Psoas muscle (tissue), 8 donors: ENCODE measurements at places on chromosomes 6 and 20. TPM values are rescaled to one million over a fixed set of nuclear protein-coding genes. Genes with fewer than 3 reads are reported as not detected.

CLPSL2 gene
- not detected for total RNA-seq

CYP24A1 gene
- not detected for total RNA-seq

DNA sequence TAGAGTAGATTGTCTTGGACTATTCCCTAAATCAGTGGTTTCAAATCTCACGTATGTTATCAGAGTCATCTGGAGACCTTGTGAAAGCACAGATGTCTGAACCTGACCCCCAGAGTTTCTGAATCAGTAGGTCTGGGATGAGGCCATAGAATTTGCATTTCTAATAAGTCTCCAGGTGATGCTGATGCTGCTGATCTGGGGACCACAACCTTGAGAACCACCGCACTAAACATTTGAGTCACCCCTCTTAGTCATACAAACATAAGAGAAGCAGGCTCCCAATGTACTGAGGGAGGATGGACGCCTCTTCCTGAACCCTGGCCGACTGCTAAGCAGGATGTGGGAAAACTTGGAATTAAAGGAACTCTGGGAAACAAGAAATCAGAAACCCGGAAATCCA is 187.8 kb upstream of the PRDM1 start:
- no peak for DNase-seq

DNA sequence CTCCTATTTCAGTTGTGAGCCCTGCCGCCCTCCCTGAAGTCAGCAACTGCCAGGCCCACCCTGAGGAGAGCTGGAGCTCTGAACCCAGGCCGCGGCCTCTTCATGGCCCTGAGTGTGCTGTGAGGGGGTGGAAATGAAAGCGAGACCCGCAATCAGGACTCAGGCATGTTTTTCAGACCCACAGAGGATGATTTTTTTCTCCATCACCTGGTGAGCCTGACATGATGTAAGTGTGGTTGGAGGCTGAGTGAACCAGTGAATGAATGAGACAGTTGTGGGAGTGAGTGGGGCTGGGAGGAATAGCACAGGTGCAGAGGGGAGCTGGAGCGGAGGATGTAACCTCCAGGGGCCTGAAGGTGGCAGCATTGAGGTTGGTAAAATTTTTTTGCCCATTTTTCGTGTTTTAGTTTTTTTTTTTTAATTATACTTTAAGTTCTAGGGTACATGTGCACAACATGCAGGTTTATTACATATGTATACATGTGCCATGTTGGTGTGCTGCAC is 18.3 kb downstream of the RAET1L start:
- no peak for DNase-seq

GRCh38 chr6:164345327-164345726 is 930.8 kb downstream of the QKI start:
- no peak for DNase-seq

- no peak for DNase-seq
Measured at GRCh38 chr6:161038229-161039031, 46.9 kb downstream of the MAP3K4 start.

UNC5CL gene
- 0.37 TPM for total RNA-seq

TRIM39 gene
- 16.7 TPM for total RNA-seq

- DNase-seq = no peak
Measured at GRCh38 chr6:1125297-1125696, 186.6 kb upstream of the FOXQ1 start.

TMC2 gene
- total RNA-seq = 0.12 TPM

GRCh38 chr6:71727632-71728294 is 158.6 kb upstream of the RIMS1 start:
- no peak for DNase-seq

SUMO4 gene
- 0.42 TPM for total RNA-seq

DYNLT2 gene
- 0.73 TPM for total RNA-seq

DNA sequence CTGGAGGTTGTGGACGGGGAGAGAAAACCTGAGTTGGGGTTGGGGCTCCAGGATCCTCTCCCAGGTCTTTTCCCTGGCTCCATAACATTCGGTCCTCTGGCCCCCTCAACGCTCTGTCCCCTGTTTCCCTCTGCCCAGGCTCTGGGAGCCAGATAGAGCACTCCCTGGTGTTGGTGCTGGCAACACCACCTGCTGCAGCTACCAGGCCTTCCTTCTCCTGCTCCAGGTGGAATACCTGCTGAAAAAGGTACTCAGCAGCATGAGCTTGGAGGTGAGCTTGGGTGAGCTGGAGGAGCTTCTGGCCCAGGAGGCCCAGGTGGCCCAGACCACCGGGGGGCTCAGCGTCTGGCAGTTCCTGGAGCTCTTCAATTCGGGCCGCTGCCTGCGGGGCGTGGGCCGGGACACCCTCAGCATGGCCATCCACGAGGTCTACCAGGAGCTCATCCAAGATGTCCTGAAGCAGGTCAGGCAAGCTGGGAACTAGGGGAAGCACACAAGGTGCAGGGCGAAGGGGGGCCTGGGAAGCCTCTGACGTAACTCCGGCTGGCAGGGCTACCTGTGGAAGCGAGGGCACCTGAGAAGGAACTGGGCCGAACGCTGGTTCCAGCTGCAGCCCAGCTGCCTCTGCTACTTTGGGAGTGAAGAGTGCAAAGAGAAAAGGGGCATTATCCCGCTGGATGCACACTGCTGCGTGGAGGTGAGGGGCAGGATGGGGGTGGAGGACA is 14.6 kb downstream of the DEF6 start:
- DNase-seq = no peak

TAB2 gene
- 72.2 TPM for total RNA-seq

GRCh38 chr20:21053002-21053762 is 53.0 kb downstream of the LINC00237 start:
- DNase-seq = no peak

C6orf15 gene
- total RNA-seq = not detected

DNA sequence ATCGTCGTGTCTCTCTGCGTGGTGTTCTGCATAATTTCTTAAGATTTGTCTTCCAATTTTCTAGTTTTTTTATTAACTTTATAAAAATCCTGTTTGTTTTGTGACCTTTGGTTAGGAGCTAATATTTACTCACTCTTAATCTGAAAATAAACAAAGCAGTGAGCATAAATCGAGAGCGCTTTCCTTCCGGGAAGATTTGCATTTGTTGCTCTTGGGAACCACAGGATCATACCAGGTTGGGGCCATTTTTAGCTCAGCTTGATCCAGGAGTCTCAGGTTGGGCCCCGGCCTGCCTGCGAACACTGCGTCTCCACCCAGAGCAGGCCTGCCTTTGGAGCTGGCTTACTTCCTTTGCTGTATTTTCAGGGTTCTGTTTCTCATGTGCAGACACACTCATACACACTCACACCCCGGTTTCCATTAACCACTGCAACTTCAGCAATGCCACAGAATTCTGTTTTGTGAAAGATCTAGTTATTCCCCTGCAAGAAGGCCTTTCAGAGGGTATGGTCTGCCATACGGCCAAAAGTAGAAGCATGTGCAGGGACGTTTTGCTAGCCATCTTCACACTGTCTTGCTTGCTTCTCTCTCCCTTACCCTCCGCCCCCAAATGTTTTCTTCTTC is 17.3 kb downstream of the BPHL start:
- no peak for DNase-seq

DNA sequence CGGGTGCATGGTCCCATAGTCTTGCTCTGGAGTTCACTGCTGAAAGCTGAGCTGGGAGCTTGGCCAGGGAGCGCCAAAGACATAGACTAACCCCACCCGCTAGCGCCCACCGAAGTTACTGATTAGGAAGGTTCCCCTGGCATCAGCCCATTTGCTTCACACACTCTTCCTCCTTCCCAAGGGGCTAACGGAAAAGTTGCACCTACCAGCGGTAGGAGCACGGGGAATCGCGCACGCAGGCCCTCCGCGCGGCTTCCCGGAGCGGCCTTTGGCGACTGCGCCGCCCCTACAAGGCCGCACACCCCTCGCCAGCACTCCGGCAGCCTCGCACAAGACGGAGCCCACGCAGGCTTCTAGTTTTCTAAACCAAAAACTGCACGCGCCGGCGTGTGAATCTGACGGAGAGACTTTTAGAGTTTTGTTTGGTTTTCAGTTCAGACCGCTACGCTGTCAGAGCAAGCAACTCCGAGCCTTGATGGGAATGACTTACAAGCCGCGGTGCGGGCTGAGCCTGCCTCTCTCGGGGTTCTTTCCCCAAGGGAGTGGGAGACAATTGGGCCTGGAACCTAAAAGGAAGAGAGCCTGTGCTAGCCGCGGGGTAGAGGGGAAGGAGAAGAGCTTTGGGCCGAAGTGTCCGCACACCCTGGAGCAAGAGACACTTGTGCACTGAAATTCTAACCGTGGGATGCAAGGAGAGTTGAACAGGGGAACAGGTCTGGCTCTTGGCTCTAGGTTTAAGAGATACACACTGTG is 891 bp upstream of the POU3F2 start:
- no peak for DNase-seq

ROS1 gene
- total RNA-seq = not detected

HCK gene
- total RNA-seq = 1.9 TPM

CD24 gene
- total RNA-seq = 1.5 TPM

TFAP2D gene
- total RNA-seq = not detected

DNA sequence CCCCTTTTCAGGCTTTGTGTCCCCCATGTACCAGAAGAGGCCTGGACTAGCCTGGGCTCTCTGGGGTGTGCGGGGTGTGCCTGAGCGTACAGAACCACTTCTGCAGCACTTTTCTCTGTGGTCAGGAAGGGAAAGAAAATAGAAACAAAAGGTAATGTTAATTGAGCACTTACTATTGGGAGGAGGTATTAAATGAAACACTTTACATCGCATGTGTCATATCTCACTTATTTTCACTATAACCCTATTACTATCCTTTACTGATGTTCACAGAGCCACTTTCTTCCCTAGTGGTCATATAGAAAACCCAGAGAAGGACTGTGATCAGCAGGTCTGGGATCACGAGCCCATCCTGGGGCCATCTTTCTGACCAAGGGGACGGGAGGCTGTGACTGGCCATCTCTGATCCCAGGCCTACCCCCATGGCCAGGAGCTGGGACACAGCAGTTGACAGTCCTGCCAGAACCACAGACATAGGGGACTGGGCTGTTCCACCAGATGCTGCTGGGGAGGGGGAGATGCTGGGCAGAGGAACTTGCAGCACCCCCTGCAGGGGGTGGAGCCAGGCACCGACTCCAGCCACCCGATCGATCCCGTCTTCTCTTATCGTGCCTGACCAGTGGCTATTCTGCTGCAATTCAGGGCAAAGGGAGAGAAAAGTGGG is 107.6 kb downstream of the VEGFA start:
- no peak for DNase-seq

- DNase-seq = no peak
Measured at GRCh38 chr6:24107294-24107693, 18.7 kb upstream of the NRSN1 start.

DNA sequence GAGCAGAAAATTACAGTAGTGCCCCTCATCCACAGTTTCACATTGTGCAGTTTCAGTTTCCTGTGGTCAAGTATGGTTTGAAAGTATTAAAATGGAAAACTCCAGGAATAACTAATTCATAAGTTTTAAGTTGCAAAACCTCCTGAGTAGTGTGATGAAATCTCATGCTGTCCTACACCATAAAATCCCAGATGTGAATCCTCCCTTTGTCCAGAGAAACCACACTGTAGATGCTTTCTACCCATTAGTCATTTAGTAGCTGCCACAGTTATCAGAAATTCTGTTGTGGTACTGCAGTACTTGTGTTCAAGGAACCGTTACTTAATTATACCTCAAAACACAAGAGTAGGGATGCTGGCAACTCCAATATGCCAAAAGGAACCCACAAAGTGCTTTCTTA is 74.7 kb downstream of the PTCHD4 start:
- no peak for DNase-seq

MCHR2 gene
- not detected for total RNA-seq

DACT2 gene
- total RNA-seq = not detected

- no peak for DNase-seq
Measured at GRCh38 chr20:8875586-8875985, 193.3 kb upstream of the PLCB4 start.

- no peak for DNase-seq
Measured at GRCh38 chr6:125985522-125985921, 818 bp upstream of the TRMT11 start.

DNA sequence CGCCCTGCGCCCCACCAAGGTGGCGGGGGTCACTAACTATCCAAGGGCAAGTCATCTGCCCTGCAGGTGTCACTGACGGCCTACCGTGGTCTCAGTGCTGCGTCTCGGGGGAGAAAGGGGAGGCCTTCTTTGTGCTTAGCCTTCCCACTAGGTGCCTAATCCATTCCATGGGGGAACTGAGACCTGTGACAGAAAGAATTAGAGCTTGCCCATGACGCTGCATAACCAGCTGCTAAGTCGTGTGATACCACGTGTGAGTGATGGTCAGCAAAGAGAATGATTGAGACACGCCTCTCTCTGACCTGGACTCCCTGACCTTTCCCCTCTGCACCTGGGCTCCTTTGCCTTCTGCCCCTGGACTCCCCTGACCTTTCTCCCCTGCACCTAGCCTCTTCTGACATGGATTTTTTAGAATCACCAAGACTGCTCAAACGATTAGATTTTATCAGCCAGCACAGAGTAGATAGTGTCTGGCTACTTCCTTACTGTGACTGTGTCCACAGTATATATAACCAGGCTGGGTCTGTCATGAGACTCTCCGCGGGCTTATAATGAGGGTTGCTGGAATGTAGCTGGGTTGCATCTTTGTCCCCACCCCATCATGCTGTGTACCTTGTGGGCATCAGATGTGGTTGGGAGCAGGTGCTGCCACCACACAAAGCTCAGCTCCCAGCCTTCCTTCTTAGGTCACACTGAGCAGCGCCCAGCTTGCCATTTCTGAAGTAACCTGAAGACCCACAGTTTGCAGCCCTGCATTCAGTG is 140.6 kb downstream of the TMEM242 start:
- DNase-seq = no peak
